ENCODE measurements at places on chromosomes 7 and 10.

DNA sequence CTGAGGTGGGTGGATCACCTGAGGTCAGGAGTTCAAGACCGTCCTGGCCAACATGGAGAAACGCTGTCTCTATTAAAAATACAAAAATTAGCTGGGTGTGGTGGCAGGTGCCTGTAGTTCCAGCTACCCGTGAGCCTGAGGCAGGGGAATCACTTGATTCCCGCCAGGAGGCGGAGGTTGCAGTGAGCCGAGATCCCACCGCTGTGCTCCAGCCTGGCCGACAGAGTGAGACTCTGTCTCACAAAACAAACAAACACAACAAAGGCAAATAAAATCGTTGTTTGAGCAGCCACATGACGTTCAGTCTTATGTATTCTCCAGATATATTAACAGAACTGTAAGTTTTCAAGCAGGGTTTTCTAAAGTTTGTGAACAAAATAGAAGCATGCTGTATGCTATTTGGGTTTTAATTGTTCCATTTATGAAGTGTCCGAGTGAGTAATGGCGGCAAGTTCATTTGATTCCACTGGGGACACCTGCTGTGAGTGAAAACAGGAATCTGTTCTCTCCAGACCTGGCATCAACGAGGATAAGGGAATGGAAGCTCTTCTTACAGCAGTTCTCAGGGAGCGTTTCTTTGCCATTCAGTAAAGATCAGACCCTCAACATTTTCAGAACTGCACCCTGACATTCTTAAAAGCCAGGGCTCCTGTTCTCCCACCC is 122.5 kb upstream of the PITRM1 start:
- no peak for DNase-seq

DNA sequence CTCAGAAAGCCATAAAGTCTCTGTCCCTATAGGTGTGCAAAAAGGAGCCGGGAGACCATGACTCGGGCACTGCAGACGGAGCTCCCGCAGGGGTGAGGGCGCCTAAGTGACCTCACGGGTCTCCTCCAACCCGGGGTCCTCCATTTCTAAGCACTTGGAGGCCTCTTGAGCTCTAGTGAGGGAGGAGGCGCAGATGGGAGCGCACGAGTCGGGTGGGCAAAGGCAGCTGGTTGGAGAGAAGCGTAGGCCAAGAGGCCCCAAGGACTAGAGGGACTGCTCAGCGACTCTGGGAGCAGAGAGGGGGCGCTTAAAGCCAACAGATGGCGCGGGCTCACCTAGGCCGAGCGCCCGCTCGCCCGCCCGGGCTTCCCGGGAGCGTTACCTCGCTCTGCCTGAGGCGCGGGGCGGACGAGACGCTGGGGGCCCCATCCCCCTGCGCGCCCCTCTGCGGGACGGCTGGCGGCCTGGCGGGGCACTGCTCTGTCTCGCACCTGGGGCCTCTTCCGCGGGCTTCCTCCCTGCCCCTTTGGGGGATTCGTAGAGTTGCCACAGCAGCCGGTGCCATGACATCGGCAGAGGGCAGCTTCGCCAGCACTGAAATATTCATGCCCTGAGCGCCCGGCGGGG is 523 bp upstream of the CDH23 start:
- no peak for DNase-seq

GRCh38 chr10:119768455-119769094 is 42.7 kb downstream of the INPP5F start:
- no peak for DNase-seq

- no peak for DNase-seq
Observed at GRCh38 chr10:74929197-74929596, 102.8 kb downstream of the KAT6B start.

DNA sequence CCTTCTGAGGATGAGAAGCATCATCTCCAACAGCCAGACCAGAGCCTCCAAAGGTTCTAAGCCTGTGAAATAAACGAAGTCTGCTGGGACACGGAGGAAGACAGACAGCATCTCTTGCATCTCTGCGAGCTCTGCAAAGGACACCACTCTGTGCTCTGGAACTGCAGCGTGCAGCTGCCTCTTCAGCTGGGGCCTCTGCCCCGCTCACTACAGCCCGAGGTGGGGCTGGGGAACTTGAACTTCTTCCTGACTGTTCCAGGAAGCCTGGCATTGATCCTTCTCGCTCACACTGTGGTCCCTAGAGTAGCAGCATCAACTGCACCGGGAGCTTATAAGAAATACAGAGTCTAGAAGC is 163.3 kb downstream of the USP6NL start:
- no peak for DNase-seq

DNA sequence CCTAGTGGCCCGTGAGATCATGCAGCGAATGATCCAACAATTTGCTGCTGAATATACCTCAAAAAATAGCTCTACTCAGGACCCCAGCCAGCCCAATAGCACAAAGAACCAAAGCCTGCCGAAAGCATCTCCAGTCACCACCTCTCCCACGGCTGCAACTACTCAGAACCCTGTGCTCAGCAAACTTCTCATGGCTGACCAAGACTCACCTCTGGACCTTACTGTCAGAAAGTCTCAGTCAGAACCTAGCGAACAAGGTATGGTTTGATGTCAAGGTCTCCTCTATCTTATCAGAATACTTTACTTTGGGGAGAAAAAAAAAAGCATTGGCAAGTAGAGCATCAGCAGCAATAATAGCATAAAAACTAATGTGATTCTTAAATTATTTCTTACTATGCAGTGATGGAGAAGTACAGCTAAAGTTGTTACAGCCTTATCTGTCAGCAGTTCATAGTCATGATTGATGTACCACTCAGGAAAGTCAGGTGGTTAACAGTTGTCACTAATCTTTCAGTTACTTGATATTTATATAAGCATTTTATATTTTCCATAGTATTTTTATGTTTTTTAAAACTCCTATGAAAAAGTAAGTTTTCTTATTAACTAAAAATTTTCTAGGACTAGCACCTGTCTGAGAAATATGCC is 117.1 kb downstream of the LCOR start:
- DNase-seq = no peak

GRCh38 chr10:5540080-5540479 is 15.3 kb downstream of the CALML3 start:
- no peak for DNase-seq

- no peak for DNase-seq
Observed at GRCh38 chr7:25852211-25852938, 299.6 kb upstream of the NFE2L3 start.

DNA sequence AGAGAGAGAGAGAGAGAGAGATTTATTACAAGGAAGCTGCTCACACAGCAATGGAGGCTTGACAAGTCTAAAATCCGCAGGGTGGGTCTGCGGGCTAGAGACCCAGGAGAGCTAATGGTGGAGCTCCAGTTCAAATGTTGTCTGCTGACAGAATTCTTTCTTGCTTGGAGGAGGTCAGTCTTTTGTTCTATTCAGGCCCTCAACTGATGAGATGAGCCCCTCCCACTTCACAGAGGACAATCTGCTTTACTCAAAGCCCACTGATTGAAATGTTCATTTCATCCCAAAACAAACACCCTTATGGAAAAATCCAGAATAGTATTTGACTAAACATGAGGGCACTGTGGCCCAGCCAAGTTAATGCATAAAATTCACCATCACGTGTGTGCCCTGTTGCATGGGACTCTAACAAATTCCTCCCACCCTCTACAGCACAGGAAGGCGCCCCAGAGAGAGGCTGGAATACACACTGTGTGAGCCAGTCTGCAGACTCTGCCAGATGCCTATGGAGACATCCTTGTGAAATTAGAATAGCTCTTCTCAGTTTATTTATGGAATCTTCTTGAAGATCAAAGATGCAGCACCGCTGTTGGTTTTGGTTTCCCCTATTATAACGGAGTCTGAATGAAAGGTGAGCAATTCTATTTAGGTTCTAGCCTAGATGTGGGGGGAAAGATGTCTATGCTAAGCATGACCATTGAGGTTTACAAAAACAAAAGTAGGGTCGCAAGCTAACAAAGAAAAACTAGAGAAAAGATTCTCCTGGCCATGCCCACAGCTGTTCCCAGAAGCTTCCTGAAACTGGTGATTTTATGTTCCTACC is 123.0 kb upstream of the SFMBT2 start:
- no peak for DNase-seq

DNA sequence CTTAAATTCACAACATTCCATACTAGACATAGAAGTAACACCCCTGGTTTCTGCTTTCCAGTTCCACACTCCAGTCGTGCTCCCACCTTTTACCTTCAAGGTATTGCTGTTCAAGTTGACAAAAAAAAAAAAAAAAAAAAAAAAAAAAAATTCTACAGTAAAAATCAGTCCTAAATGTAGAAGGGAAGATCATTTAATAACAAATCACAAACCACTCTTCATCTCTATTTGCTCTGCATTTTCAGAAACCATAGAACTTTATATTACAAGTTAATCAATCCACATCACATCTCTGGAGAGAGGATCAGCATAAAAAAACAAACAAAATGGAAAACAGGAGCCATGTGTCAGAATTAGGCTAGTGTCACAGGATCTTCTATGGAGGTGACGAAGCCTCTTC is 206.3 kb upstream of the KLF14 start:
- DNase-seq = no peak

- no peak for DNase-seq
Observed at GRCh38 chr10:56469482-56469881, 108.4 kb upstream of the ZWINT start.
